ENCODE measurements at places on chromosomes 16 and 17.

DNA sequence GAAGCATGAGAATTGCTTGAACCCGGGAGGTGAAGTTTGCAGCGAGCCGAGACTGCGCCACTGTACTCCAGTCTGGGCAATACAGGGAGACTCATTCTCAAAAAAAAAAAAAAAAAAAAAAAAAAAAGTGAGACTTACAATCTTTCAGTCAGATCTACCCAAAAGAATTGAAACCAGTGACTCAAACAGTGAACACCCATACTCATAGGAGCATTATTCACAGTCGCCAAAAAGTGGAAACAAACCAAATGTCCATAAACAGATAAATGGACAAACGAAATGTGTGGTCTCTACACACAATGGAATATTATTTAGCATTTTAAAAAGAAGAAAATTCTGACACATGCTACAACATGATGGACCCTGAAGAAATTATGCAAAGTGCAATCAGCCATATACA, 9.1 kb upstream of the SCNN1B start:
- DNase-seq, result no peak

DNA sequence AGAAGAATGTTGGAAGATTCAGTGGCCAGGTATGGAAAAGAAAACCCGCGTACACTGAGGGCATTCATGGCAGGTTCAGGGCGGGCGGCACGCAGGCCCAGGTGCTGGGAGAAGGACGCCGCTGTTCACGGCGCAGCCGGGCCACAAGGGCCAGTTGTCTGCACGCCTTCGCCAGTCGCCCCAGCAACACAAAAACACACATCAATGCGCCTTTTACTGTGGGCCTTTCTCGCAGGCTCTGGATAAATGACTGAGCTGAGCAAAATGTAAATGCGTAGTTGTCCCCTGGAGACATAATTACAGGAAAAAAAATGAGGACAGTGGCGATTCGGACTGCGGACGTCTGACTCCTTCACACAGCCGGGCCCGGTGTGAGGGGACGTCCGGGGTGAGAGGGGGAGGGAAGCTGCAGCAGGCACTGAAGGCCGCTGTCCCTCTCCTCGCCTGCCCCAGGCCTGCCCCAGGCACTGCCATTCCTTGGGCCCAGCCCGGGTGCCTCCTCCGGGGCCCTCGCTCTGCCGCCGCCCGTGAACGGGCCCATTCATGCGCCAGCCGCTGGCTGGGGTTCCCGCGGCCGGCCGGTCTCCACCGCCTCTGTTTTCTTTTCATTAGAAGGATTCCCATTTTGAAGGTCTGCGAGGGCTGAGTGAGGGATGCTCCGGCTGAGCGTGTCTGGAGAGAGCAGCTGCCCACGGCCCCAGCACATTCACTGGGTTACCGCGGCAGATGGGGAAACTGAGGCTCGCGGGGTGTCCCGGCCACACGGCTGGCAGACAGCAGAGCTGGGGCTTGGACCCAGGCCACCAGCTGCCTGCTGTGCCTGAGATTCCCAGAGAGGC, 6.5 kb upstream of the ZNF469 start:
- no peak for DNase-seq

DNA sequence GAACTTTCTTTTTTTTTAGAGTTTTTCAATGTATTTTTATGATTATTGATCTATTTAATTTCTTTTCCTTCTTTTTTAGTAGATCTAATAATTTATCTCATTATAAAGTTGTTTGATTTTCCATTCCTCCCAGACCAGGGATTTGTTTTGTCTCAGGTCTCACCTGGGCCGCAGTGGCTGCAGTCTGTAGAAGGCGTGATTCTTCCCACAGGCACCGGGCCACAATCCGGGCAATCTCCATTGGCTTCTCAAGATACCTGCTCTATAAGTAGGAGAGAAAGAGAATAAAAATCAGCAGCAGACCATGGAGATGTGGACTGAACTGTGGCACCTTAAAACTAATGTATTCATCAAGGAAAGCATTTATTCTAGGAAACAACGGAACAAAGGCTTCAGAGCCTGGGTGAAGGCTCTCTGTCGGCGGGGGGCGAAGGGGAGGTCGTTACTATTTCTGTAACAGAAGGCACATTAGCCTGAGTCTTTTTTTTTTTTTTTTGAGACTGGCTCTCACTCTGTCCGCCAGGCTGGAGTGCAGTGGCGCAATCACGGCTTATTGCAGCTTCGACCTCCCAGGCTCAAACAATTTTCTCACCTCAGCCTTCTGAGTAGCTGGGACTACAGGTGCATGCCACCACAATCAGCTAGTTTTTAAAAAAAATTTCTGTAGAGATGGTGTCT, 42.7 kb downstream of the STAT3 start:
- no peak for DNase-seq

GRCh38 chr17:72989074-72989610, 103.3 kb downstream of the SLC39A11 start:
- no peak for DNase-seq

- DNase-seq, result no peak
These were observed 7.2 kb downstream of the UBFD1 start for GRCh38 chr16:23564575-23565363.

- DNase-seq, result no peak
These were observed 304.7 kb downstream of the CA10 start for GRCh38 chr17:51853857-51854256.

DNA sequence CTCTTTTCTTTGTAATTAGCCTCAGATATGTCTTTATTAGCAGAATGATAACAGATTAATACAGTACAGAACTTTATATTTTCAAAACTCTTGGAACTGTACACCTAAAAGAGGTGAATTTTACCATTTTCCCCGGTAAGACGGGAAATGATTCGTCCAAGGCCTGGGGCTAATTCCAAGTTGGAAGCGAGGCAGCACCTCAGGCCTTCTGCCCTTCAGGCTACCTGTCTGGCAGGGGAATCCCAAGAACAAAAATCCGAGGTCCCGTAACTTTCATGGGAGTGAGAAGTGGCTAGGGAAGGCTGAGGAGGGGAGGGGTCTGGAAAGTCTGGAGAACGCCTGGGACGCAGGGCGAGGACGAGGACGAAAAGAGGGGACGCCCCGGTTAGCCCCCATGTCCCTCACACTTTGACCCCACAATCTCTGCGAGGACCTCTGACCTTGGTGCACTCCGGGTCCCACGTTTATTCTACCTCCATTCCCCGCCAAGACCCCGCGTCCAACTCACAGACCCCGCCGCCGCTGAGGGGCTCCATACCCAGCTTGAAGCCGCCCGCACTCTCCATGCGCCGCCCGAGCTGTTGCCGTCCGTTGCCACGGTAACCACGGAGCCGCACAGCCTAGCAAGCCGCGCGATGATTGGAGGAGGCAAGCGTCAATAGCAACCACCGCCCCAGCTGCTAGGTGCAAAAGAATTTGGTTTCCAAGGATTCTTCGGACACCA, at the start of gene HYDIN:
TSS of gene HYDIN (minus strand) at position 601 of the 724 bp plus-strand sequence. CDS start 43,827 bp downstream, outside the sequence.
- no peak for DNase-seq

DNA sequence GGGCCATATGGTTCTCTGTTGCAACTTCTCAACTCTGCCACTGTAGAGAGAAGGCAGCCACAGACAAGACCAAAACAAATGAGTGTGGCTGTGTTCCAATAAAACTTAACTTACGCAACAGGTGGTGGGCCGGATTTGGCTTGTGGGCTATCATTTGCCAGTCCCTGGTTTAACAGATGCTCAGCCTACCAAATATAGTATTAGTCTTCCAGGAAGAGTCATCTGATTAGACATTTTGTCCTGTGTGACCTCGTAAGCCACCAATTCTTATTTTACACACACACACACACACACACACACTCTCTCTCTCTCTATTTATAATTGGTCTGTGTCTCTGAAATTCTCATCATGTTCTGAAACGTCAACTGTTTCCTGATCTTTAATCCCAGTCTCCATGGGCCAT, 245.9 kb downstream of the XYLT1 start:
- DNase-seq, result peak; percentile 50

GRCh38 chr16:3058139-3059030, 7.1 kb upstream of the IL32 start:
- DNase-seq, result peak; percentile 54

GRCh38 chr17:5581655-5582054, 2.7 kb downstream of the NLRP1 start:
- no peak for DNase-seq

GRCh38 chr17:11682646-11683045, 84.4 kb downstream of the DNAH9 start:
- no peak for DNase-seq

- no peak for DNase-seq
These were observed 19.8 kb downstream of the IL4R start for GRCh38 chr16:27333549-27333948.

- peak; percentile 35 for DNase-seq
These were observed 166.2 kb upstream of the KCNJ16 start for GRCh38 chr17:69908626-69909368.

DNA sequence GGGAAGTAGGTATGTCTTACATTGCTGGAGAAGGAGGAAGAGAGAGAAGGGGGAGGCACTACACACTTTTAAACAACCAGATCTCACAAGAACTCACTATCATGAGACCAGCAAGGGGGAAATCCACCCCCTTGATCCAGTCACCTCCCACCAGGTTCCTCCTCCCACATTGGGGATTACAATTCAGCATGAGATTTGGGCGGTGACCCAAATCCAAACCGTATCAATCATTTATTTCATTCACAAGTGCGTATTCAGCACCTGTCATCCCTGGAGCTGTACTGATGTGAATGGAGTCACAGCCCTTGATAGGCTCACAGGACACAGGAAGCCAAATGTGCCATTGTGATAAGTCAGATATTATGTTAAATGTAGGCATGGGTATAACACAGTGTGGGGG, 228.3 kb upstream of the HSBP1 start:
- no peak for DNase-seq

DNA sequence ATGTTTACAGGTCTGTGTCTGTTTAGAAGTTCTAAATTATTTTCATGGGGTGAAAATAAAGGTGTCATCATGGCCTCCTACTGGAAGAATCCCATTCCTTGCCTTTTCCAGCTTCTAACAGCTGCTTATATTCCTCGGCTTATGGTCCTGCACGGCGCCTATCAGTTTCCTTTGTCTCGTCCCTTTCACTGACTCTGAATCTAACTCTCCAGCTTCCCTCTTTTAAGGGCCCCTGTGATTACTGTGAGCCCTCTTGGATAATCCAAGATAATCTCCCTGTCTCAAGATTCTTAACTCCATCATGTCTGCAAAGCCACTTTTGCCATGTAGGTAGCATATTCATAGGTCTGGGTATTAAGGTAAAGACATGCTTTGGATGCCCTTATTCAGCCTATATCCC, 441.0 kb upstream of the ERCC4 start:
- DNase-seq, result no peak

DNA sequence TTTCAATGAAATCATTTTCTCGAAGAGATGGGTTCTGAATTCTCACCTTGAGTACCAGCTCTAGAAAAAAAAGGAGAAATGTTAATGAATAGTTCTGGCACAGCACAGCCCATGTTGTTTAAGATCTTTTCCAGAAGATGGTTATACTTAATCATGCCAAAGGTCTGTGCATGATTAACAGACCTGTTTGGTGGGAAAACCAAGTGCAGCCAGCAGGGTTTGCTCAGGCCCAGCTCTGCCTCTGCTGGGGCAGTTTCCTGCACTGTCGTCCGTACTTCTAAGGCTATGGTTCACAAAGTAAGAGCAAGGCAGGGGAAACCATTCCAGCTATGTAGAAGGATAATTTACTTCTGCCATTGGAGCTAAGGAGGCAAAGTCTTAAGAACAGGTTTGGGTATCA, 10.7 kb downstream of the ANKRD40 start:
- DNase-seq, result no peak

DNA sequence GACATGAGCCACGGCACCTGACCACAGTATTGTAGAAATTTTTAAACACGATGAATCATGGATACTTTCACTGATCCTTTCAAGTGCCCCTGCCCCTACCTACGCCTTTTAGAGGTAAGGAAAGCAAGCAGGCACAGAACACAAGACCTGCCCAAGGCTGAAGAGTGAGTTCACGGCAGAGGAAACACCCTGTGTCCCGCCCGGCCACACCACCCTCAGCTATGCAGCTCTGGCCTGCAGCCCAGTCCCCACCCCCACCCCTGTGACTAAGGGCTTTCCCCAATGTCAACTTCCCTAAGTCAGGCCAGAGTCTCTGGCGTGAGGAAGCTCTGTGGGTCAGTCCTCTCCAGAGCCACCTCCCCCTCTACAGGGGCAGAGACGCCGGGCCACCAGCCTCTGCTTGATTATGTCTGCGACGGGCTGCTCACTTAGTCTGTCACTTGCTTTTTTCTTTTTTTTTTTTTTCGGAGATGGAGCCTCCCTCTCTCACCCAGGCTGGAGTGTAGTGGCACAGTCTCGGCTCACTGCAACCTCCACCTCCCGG, 8.4 kb downstream of the SLC16A5 start:
- peak; percentile 97 for DNase-seq

DNA sequence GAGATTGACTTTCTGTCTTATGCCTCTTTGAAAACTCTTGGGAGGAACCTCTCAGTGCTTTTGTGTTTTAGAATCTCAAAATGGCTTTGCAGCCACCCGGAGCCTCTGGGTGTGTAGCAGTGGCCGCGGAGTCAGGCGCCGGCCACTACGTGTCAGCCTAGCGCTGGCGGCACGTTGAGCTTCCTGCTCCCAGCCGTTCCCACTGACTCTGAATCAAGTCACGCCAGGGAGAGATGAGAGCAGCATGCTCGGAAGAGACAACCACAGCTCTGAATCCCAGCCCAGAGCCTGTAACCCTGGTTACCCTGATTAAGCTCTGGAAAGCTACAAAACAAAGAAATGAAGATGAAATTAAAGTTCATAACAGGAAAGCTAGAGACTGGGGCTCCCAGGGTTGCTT, 97.4 kb upstream of the CACNG5 start:
- DNase-seq, result no peak

- no peak for DNase-seq
These were observed 26.0 kb downstream of the NME3 start for GRCh38 chr16:1745181-1745899.

- no peak for DNase-seq
These were observed 117.9 kb upstream of the AXIN2 start for GRCh38 chr17:65679165-65679845.

DNA sequence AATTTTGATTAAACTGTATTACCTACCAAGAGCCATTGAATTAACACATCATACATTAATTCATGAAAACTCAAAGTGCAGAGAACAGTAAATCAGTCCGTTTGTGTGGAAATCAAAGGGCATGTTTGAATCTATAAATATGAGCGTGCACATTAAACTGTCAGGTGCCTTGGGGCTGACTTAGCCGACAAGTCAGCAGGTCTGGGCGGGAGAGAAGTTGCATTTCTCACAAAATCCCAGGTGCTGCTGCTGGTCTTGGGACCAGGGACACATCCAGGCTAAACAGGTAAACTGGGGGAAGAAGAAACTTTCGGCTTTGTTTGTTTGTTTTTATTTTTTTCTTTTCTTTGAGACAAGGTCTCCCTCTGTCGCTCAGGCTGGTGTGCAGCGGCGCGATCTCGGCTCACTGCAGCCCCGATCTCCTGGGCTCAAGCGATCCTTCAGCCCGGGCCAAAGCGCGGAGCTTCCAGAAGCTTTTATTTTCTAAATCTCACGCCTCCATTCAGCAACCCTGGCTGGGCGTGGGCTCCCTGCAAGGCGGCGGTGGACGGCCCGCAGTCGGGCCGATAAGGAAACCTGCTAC, 213.9 kb downstream of the MRTFB start:
- no peak for DNase-seq

DNA sequence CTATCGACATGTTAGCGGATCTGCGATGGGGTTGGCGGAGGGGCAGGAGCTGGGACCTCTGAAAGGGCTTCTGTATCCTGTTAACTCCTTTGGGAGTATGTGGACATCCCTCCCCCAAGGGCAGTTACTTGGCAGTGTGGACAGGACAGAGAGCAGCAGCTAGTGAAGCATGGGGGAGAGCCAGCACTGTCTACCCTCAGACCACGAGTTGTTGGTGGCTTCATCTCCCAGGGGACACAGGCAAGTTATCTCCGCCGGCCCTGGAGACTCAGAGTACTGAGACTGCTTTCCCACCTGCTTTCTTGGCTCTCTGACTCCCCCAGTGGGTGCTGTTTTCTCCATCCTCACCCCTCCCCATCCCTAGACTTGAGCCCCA, 5.3 kb upstream of the GFAP start:
- no peak for DNase-seq
